ENCODE measurements at places on chromosomes 2 and 18. TPM values are rescaled to one million over a fixed set of nuclear protein-coding genes. Genes with fewer than 3 reads are reported as not detected.

DNA sequence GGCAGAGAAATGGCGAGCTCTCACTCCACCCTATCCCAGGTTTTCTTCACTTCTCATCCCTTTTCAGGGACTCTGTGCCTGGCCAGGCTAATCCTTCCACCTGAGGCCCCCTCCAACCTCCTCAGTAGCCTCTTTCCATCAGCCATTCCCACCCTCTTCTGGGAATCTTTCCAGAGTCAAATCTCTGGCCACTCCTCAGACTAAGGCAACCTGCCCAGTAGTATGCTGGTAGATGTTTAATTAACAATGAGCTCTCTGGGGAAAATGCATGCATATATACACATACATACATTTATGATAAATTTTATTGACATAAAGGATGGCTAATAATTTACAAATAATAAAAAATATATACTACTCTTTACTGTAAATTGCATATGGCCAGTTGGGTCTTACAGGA is 11.4 kb upstream of the ASPRV1 start:
- no peaks in the 10 kb centered on the region for H3K27me3 ChIP-seq
- no peak overlapping the region for H3K4me3 ChIP-seq
- no peak overlapping the region for H3K27ac ChIP-seq

- H3K27ac ChIP-seq = no peak overlapping the region
- H3K36me3 ChIP-seq = no peaks in the 10 kb centered on the region
- H3K4me3 ChIP-seq = no peak overlapping the region
- DNase-seq = no peak
- no peaks in the 10 kb centered on the region for H3K4me1 ChIP-seq
- H3K27me3 ChIP-seq = no peaks in the 10 kb centered on the region
These were observed 75.1 kb downstream of the DCC start for GRCh38 chr18:52415131-52415530.

GRCh38 chr2:21646345-21646744 is 522.6 kb downstream of the TDRD15 start:
- no peaks in the 10 kb centered on the region for H3K36me3 ChIP-seq
- no peaks in the 10 kb centered on the region for H3K27me3 ChIP-seq
- no peak for DNase-seq
- H3K4me3 ChIP-seq = no peak overlapping the region
- H3K27ac ChIP-seq = no peak overlapping the region

DNA sequence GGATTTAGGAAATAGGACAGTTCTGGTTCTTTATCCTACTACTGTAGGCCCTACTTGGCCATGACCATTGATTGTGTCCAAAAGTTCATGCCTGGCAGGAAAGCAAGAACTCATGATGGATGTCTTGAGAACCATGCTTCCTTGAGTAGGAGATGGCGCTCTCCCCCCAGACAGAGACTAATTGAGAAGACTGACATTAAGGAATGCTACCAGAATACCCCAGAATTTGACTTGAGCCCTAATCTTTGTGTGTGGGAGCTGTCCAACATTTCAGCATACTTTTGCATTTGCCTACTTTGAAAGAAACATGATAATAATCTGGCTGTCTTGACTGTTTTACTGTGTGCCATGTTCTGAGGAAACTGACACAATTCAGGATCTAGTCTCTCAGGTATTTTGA is 23.3 kb downstream of the MAPRE3 start:
- H3K4me1 ChIP-seq = no peaks in the 10 kb centered on the region
- no peaks in the 10 kb centered on the region for H3K36me3 ChIP-seq
- no peak overlapping the region for H3K27ac ChIP-seq
- no peak for DNase-seq
- no peak overlapping the region for H3K4me3 ChIP-seq
- H3K27me3 ChIP-seq = no peaks in the 10 kb centered on the region

- no peaks in the 10 kb centered on the region for H3K36me3 ChIP-seq
- no peaks in the 10 kb centered on the region for H3K4me1 ChIP-seq
- peak; percentile 10 for DNase-seq
- no peak overlapping the region for H3K27ac ChIP-seq
- no peaks in the 10 kb centered on the region for H3K27me3 ChIP-seq
- no peak overlapping the region for H3K4me3 ChIP-seq
These were observed 81.6 kb upstream of the CTDP1 start for GRCh38 chr18:79597831-79598632.

- no peak overlapping the region for H3K4me3 ChIP-seq
- no peak overlapping the region for H3K27ac ChIP-seq
- no peak for DNase-seq
- H3K4me1 ChIP-seq = no peaks in the 10 kb centered on the region
These were observed 402.6 kb upstream of the ZEB2 start for GRCh38 chr2:144922519-144922918.

The TAF4B gene
- total RNA-seq = 2.9 TPM

- H3K36me3 ChIP-seq = no peaks in the 10 kb centered on the region
- DNase-seq = no peak
- no peak overlapping the region for H3K27ac ChIP-seq
- no peak overlapping the region for H3K4me3 ChIP-seq
- no peaks in the 10 kb centered on the region for H3K27me3 ChIP-seq
These were observed 183.2 kb upstream of the ITGA4 start for GRCh38 chr2:181273986-181274385.

The SERTAD2 gene
- 3.1 TPM for total RNA-seq

GRCh38 chr2:23618265-23618664 is 233.3 kb downstream of the KLHL29 start:
- H3K4me3 ChIP-seq = no peak overlapping the region
- no peaks in the 10 kb centered on the region for H3K4me1 ChIP-seq
- DNase-seq = no peak
- no peaks in the 10 kb centered on the region for H3K27me3 ChIP-seq
- H3K27ac ChIP-seq = no peak overlapping the region

GRCh38 chr2:9703085-9703678 is 72.4 kb upstream of the YWHAQ start:
- H3K36me3 ChIP-seq = no peaks in the 10 kb centered on the region
- H3K4me3 ChIP-seq = no peak overlapping the region
- H3K4me1 ChIP-seq = no peaks in the 10 kb centered on the region

DNA sequence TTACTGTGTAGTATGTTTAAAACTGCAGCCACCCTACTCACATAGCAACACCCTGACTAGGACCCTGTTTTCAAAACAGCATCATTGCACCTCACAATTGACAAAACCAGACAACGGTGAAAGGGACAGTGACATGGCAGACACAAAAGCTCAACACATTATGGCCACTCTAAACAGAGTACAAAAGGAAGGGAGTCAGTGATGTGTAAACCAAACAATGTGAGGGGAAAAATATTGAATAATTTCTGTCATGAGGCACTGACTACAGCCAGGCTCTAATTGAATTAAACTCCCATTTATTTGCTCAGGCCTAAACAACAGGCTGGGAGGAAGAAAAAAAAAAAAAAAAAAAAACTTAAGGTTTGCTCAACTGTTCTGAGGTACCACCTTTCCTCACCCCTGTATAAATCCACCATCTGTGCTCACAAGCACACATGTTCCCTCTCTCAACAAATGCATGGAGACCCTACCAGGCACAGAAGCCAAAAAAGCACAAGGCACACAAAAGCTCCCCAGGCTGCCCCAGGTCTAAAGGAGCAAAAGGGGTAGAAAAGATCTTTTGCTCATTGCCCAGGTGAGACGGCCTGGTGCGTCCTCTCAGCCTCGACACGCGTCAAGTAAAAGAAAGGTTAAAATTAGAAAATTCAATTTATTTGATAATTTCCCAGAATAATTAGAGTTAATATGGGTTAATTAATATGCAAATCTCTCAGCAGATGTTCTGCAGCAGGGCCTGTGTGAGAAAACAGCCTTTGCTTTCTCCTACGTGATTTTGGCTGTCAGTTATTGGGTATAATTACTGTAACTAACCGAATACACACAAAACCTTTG is 80.9 kb downstream of the ZEB2 start:
- no peak overlapping the region for H3K4me3 ChIP-seq
- no peaks in the 10 kb centered on the region for H3K27me3 ChIP-seq
- no peaks in the 10 kb centered on the region for H3K4me1 ChIP-seq
- no peak for DNase-seq
- H3K27ac ChIP-seq = no peak overlapping the region
- no peaks in the 10 kb centered on the region for H3K36me3 ChIP-seq

The ARHGAP28 gene
- 5.5 TPM for total RNA-seq

The ACTG2 gene
- 1.3 TPM for total RNA-seq

DNA sequence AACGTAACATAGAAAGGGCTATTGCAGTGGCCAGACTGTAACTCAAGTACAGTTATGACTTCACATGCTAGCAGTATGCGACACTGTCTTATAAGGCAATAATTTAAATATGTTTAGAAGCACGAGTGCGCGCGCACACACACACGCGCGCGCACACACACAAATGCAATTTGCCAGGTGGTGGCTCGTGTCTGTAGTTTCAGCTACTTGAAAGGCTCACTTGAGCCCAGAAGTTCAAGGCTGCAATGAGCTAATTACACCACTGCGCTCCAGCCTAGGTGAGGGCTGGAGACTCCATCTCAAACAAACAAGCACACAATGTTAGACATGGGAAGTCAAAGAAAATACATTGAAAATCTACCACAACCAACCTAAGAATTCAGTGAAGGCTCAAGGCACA is 103.7 kb downstream of the USP34 start:
- no peaks in the 10 kb centered on the region for H3K4me1 ChIP-seq
- DNase-seq = no peak
- no peak overlapping the region for H3K27ac ChIP-seq
- H3K27me3 ChIP-seq = no peaks in the 10 kb centered on the region
- H3K4me3 ChIP-seq = no peak overlapping the region
- no peaks in the 10 kb centered on the region for H3K36me3 ChIP-seq

DNA sequence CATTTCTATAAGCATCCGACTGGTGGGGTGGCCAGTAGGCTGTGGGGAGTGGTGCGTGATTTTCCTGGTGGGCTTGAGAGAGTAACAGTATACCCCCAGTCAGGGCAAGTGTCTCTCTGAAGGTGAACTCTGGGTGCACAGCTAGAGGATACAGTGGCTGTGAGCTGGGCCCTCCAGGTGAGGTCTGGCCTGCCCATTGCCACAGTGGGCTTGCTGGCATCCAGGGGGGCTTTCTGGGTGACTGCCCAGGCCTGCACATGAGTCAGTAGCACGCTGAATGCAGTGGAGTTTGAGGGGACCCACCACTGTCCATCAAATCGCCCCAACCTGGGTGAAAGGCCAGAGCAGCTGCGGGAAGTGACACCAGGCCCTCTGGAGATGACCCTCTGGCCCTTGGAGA is 4.5 kb downstream of the STEAP3 start:
- no peaks in the 10 kb centered on the region for H3K36me3 ChIP-seq
- H3K27ac ChIP-seq = no peak overlapping the region
- H3K4me1 ChIP-seq = peaks cover 3% of the 10 kb centered on the region
- no peak for DNase-seq
- no peak overlapping the region for H3K4me3 ChIP-seq
- no peaks in the 10 kb centered on the region for H3K27me3 ChIP-seq

DNA sequence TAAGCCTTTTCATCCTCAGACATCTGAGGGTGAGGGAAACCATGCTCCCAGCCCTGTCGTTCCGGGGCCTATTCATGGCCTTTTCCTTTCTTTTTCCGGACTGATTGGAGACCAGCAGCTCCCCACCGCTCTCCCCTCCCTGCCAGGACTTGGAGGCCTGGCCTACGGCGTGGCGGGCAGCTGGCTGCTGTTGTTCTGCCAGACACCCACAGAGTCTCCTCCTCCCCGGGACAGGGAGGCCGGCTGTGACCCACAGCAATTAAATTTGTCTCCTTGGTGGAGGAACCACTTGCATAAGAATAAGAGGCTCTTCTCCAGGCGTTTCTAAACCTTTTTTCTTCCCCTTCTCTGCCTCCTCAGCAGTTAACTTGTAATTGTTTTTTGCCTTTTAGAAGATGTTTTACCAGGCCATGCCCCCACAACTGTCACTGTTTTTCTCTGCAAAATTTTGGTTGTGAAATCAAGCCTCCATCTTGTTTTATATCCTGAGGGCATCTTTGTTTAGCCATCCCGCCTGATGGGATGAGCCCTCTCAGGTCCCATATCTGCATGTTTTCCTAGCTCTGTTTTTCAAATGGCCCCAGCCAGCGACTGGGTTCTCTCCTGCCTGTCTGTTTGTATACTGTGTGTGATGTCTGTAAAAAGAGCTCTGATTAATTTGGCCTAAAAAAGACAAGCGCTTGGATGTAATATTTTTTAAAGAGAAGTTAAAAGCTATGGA is 1060.0 kb upstream of the DDX18 start:
- DNase-seq = no peak
- no peaks in the 10 kb centered on the region for H3K36me3 ChIP-seq
- no peak overlapping the region for H3K27ac ChIP-seq
- H3K27me3 ChIP-seq = no peaks in the 10 kb centered on the region
- H3K4me3 ChIP-seq = no peak overlapping the region
- H3K4me1 ChIP-seq = no peaks in the 10 kb centered on the region

DNA sequence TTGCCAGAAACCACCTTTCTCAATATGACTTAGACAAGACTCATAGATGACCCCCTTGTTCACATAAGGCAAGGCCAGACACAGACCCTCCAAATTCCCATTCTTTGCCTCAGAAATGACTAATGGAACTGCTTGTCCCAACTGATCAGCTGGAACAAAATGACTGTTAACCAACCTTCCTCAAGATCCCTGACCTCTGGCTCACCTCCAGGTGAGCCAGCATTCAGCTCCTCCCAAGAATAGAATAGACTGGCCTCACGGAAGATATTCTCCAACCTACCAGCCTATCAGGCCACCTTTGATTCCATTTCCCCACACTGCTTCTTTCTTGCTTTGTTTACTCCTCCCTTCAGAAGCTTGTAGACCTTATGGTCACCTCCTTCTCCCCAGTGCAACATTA is 195.7 kb upstream of the VWC2L start:
- no peaks in the 10 kb centered on the region for H3K27me3 ChIP-seq
- no peak overlapping the region for H3K27ac ChIP-seq
- DNase-seq = no peak
- no peak overlapping the region for H3K4me3 ChIP-seq
- no peaks in the 10 kb centered on the region for H3K4me1 ChIP-seq

The TRIM43 gene
- not detected for total RNA-seq

DNA sequence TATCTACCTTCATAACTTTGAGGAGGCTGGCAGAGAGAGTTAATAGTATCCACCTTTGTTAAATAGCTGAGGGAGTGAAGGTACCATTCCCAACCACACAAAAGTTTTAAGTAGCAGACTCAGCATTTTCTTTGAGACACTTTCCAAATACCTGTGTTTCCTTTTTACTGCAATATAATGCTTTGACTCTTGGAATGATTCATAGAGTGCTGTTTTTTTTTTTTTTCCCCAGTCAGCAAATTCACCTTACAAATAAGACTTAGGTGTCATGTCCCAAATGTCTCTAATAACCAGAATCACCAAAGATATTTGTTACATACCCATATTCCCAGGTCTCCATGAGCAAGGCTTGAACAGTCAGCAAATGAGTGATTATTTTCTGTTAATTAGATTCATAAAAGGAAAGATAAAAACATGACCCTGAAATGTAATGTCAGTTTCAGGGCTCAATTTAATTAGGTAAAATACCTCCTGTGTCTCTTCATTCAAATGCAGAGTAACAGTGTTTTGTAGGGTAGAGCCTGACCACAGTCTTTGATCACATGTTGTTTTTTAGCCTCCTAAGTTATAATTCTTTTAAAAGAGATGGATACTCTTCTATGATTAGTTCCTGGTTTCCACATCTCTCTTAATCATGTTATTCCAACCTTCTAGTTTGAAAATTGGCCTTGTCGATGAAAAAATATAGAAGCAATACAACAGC is 39.9 kb downstream of the SLC5A7 start:
- no peak overlapping the region for H3K27ac ChIP-seq
- no peak for DNase-seq
- H3K4me3 ChIP-seq = no peak overlapping the region
- no peaks in the 10 kb centered on the region for H3K36me3 ChIP-seq
- no peaks in the 10 kb centered on the region for H3K4me1 ChIP-seq

The XRCC5 gene
- 117 TPM for total RNA-seq

The MAP4K4 gene
- total RNA-seq = 12.4 TPM

GRCh38 chr2:219181531-219181930 is 3.5 kb downstream of the RETREG2 start:
- no peaks in the 10 kb centered on the region for H3K36me3 ChIP-seq
- peaks cover 11% of the 10 kb centered on the region for H3K4me1 ChIP-seq
- H3K27ac ChIP-seq = no peak overlapping the region

Data from pancreas (tissue), 10 donors.